ENCODE measurements at places on chromosomes 5 and 9.

GRCh38 chr5:31116466-31117031 is 76.9 kb upstream of the CDH6 start:
- no peak for DNase-seq
- no peak overlapping the region for H3K27ac ChIP-seq
- H3K36me3 ChIP-seq, result no peaks in the 10 kb centered on the region
- H3K4me1 ChIP-seq, result no peaks in the 10 kb centered on the region
- H3K4me3 ChIP-seq, result no peak overlapping the region
- H3K27me3 ChIP-seq, result no peaks in the 10 kb centered on the region

- no peaks in the 10 kb centered on the region for H3K4me1 ChIP-seq
- no peak for DNase-seq
- H3K4me3 ChIP-seq, result no peak overlapping the region
- no peak overlapping the region for H3K27ac ChIP-seq
- no peaks in the 10 kb centered on the region for H3K36me3 ChIP-seq
- H3K27me3 ChIP-seq, result peaks cover 6% of the 10 kb centered on the region
Observed at GRCh38 chr5:14035859-14036503, 91.5 kb upstream of the DNAH5 start.

- H3K27ac ChIP-seq, result no peak overlapping the region
- peaks cover 15% of the 10 kb centered on the region for H3K36me3 ChIP-seq
- no peak for DNase-seq
- no peak overlapping the region for H3K4me3 ChIP-seq
- peaks cover 18% of the 10 kb centered on the region for H3K27me3 ChIP-seq
Observed at GRCh38 chr5:65062469-65063083, 293.8 kb downstream of the CWC27 start.

GRCh38 chr9:97978371-97979130 is 4.6 kb upstream of the ANP32B start:
- H3K4me1 ChIP-seq, result peaks cover 16% of the 10 kb centered on the region
- no peaks in the 10 kb centered on the region for H3K27me3 ChIP-seq
- no peak overlapping the region for H3K27ac ChIP-seq
- no peaks in the 10 kb centered on the region for H3K36me3 ChIP-seq

DNA sequence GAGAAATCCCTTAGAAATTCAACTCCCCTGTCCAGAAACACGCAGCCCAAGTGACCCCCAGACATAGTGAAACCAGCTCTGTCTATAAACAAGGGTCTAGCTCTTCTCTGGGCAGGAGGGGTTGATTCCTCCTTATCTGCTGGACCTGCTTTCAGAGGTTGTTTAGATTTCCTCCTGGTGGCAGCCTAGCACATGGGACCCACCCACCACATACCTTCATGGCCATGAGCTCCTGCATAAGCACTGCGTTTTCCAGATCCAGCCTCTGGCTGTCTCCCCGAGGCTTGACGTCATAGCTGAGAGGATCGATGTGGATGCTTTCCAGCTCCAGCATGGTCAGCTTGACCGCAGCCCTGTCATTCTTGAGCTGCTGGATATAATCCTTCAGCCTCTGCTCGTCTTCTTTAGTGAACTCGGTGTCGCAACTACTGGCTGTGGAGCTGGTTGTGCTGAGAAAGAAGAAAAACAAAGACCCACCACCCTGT is 77.0 kb downstream of the DCP2 start:
- H3K4me1 ChIP-seq, result peaks cover 19% of the 10 kb centered on the region
- peaks cover 5% of the 10 kb centered on the region for H3K36me3 ChIP-seq
- H3K27me3 ChIP-seq, result no peaks in the 10 kb centered on the region

- H3K4me1 ChIP-seq, result peaks cover 7% of the 10 kb centered on the region
- H3K27ac ChIP-seq, result peak overlapping the region; percentile 34
- H3K27me3 ChIP-seq, result no peaks in the 10 kb centered on the region
- H3K36me3 ChIP-seq, result peaks cover 15% of the 10 kb centered on the region
- no peak for DNase-seq
- no peak overlapping the region for H3K4me3 ChIP-seq
Observed at GRCh38 chr5:80069918-80070318, 34.8 kb downstream of the THBS4 start.

DNA sequence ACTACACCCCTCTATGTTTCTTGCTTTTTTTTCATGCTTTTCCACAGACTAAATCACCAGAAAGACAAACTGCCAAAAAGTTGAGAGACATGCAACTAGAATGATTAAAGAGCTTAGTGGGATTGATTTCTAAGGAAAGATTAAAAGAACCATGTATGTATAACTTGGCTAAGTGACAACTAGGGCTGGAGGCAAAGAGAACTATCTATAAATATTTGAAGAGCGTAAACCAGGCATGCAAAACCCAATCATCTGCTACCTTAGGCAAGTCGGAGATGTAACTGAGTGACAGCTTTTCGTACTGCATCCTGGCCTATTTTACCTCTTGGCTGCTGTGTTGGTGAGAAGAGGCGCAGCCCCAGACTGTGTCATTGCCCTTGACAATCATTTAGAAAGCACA is 121.0 kb upstream of the TLX3 start:
- peaks cover 2% of the 10 kb centered on the region for H3K36me3 ChIP-seq
- no peak overlapping the region for H3K27ac ChIP-seq
- no peak overlapping the region for H3K4me3 ChIP-seq
- no peak for DNase-seq
- H3K27me3 ChIP-seq, result peaks cover 35% of the 10 kb centered on the region

GRCh38 chr5:1793301-1793740 is 6.3 kb downstream of the MRPL36 start:
- peak overlapping the region; percentile 89 for H3K4me3 ChIP-seq
- no peaks in the 10 kb centered on the region for H3K27me3 ChIP-seq
- no peak for DNase-seq
- H3K4me1 ChIP-seq, result peaks cover 44% of the 10 kb centered on the region
- H3K36me3 ChIP-seq, result peaks cover 2% of the 10 kb centered on the region

DNA sequence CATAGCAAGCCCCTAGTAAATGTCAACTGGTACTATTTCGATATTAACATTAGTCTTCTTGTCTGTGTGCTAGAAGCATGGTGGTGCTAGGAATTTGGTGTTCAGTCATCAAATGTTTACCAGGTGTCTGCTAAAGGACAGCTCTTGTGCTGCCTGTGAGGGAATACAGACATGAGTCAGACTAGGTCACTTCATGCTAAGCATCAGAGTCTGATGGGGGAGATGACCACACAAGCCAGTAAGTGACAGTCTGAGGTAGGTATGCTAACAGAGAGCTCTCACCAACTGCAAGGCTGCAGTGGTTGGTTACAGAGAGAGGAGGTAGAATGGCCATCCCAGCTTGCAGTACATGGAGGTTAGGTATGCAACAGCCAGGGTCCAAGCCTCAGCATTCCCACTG is 320.9 kb downstream of the CDK5RAP2 start:
- no peaks in the 10 kb centered on the region for H3K36me3 ChIP-seq
- peaks cover 18% of the 10 kb centered on the region for H3K27me3 ChIP-seq
- no peak for DNase-seq
- no peaks in the 10 kb centered on the region for H3K4me1 ChIP-seq
- H3K4me3 ChIP-seq, result no peak overlapping the region

- H3K27ac ChIP-seq, result no peak overlapping the region
- no peaks in the 10 kb centered on the region for H3K4me1 ChIP-seq
- no peak overlapping the region for H3K4me3 ChIP-seq
- H3K27me3 ChIP-seq, result peaks cover 9% of the 10 kb centered on the region
- no peaks in the 10 kb centered on the region for H3K36me3 ChIP-seq
Observed at GRCh38 chr5:153779836-153780235, 258.9 kb downstream of the FAM114A2 start.

- H3K4me1 ChIP-seq, result no peaks in the 10 kb centered on the region
- H3K36me3 ChIP-seq, result no peaks in the 10 kb centered on the region
- DNase-seq, result no peak
- no peak overlapping the region for H3K4me3 ChIP-seq
- no peak overlapping the region for H3K27ac ChIP-seq
Observed at GRCh38 chr9:89640361-89640760, 35.5 kb downstream of the GADD45G start.

DNA sequence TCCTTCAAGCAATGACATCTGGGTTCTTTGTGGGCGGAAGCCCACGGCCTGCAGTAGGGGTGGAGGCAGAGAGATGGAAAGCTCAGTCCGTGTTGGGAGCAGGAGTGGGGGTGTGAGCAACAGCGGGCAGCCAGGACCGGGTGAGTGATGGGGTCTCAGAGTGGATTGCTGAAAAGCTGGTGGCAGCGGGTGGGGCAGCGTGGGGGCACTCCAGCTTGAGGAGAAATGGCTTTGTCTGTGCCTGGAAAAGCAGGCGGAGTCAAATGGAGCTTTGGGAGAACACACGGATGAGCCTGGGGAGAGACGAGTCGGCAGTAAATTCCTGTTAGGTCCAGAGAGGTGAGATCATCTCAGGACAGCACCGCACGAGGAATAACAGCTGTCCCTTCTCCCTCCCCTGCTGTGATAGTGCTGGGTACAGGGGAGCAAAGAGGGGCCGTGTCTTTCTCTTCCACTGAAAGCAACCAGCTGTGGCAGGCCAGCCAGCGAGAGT is 42.1 kb downstream of the CACNA1B start:
- H3K27me3 ChIP-seq, result peaks cover 50% of the 10 kb centered on the region
- no peak for DNase-seq
- no peak overlapping the region for H3K27ac ChIP-seq
- H3K36me3 ChIP-seq, result peaks cover 5% of the 10 kb centered on the region
- H3K4me3 ChIP-seq, result no peak overlapping the region

- H3K4me3 ChIP-seq, result no peak overlapping the region
- no peak overlapping the region for H3K27ac ChIP-seq
- peaks cover 5% of the 10 kb centered on the region for H3K4me1 ChIP-seq
- no peaks in the 10 kb centered on the region for H3K27me3 ChIP-seq
Observed at GRCh38 chr9:136860529-136860928, 5.6 kb downstream of the EDF1 start.

DNA sequence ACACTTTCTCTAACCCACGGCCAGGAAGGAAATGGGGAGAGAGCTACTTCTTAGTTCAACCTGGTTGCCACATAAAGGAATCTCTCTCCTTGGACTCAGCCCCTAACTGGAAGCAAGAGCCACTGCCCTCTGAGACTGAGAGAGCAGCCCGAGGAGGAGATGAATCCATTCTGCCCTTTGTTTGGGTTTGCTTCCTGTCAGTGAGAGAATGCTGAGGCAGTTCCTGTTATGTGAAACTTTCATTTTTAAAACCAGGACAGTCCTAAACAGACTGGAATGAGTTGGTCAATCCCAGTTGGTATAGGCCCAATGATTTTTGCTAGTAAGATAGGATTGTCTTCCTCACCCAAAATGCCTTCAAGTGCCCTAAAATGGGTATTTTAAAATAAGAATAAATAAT is 205.1 kb downstream of the NTRK2 start:
- H3K4me3 ChIP-seq, result peak overlapping the region; percentile 39
- H3K36me3 ChIP-seq, result no peaks in the 10 kb centered on the region
- H3K27ac ChIP-seq, result peak overlapping the region; percentile 78
- peaks cover 12% of the 10 kb centered on the region for H3K4me1 ChIP-seq

- peaks cover 12% of the 10 kb centered on the region for H3K36me3 ChIP-seq
- H3K27ac ChIP-seq, result peak overlapping the region; percentile 94
- H3K4me3 ChIP-seq, result no peak overlapping the region
- no peak for DNase-seq
- H3K4me1 ChIP-seq, result peaks cover 9% of the 10 kb centered on the region
- H3K27me3 ChIP-seq, result no peaks in the 10 kb centered on the region
Observed at GRCh38 chr9:98010445-98010844, 27.3 kb downstream of the ANP32B start.

DNA sequence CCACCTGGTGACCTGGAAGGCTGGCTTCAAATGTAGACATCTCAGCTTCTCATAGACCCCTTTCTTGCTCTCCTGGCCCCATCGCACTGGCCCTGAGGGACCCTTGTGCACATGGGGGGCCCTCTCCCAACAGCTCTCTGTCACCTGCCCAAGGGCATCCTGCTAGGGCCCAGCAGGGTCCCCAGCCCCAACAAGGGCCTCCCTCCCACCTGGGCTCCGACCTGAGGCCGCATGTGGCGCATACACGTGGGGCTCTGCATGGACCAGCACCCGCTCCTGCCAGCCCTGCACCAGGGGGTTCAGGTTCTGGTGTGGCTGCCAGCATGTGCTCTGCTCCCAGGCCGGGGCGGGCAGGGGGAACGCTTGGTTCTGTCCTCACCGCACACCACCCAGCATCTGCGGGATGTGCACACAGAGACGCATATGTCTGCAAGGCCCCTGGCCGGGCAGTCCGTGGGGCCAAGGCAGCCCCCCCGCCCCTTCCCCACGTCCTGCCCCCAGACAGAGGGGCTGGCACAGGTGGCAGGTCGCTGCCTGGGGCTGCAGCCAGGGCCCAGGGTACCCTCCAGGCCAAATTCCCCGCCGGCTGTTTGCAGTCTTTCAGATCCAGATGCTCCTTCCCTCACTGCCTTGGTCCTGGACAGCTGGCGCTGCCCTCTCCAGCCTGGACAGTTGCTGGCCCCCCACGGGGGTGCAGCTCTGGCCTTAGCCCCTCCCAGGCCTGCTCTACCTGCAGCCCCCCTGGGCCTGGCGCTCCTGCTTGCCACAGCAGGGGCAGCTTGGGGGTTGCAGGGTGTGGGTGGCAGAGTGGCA is 17.9 kb upstream of the NRARP start:
- H3K27me3 ChIP-seq, result no peaks in the 10 kb centered on the region
- H3K27ac ChIP-seq, result no peak overlapping the region
- DNase-seq, result no peak

DNA sequence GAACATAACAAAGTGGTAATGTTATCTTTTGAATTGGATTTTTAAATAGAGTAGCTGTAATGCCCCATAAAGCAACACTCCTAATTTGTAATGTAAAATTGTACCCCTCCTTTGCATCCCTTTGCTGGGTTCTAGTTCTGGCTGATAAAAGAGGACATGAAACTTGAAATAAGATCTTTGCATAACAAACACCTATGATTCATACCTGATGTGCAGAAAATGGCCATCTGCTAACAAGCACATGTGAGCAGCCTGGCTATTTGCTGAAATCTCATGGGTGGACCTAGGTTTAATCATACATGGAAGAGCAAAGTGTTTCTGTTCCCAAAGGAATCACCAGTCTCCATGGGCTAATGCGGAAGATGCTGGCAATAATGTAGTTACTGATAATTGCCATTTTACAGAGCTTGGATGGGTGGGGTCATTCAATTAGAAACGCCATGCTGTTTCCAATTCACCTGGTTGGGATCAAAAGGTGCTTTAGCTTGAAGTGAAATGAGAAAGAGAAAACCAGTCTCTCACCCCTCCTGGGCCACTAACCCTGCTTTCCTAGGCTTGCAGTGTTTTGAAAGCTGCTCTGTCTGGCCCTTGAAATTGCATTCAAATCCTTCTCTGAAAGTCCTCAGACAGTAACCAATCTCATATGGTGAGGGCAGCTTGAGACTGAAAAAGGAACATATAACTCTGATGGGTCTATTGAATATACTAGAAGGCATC is 585.1 kb downstream of the TLE4 start:
- H3K36me3 ChIP-seq, result peaks cover 2% of the 10 kb centered on the region
- no peak overlapping the region for H3K27ac ChIP-seq
- DNase-seq, result no peak
- H3K27me3 ChIP-seq, result peaks cover 18% of the 10 kb centered on the region
- no peaks in the 10 kb centered on the region for H3K4me1 ChIP-seq
- H3K4me3 ChIP-seq, result no peak overlapping the region

DNA sequence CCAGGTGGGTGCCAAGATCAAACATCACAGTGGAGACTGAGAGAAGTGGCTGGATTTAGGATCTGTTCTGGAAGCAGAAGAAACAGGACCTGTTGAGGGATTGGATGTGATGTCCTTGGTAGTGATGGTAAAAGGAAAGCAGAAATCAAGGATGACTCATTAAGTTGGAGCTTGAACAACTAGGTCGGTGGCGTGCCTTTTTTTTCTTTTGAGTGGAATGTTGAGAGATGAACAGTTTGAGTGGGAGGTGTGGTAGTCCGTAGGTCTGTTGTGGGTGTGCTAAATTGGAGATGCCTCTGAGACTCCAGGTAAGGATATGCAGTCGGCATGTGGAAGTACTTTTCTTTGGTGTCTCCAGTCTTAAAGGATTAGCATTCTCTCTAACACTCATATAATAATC is 92.1 kb upstream of the IL12B start:
- DNase-seq, result no peak
- no peak overlapping the region for H3K4me3 ChIP-seq
- H3K27me3 ChIP-seq, result no peaks in the 10 kb centered on the region
- H3K27ac ChIP-seq, result no peak overlapping the region

- DNase-seq, result no peak
- peaks cover 3% of the 10 kb centered on the region for H3K36me3 ChIP-seq
- no peak overlapping the region for H3K27ac ChIP-seq
- peaks cover 34% of the 10 kb centered on the region for H3K27me3 ChIP-seq
Observed at GRCh38 chr9:98678244-98678842, 30.4 kb downstream of the GABBR2 start.

Data from T-helper 17 cell (primary cell).